Suppressor macrophage (primary cell): ENCODE measurements at places on chromosomes 13 and 19.

DNA sequence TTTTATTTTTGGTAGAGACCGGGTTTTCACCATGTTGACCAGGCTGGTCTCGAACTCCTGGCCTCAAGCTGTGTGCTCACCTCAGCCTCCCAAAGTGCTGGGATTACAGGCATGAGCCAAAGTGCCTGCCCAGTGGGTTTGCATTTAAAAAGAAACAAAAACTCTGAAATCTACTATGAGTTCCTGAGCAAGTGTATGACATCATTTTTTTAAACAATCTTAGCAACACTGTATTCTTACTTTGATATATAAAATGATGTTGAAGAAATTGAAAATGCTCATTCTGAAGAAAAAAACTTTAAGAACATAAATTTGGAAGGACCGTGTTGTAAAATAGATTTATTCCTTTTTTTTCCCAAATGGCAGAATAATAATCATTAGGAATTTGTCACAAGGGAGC is 1199.7 kb downstream of the DIAPH3 start:
- no peak for DNase-seq

- DNase-seq, result no peak
Observed at GRCh38 chr19:45437328-45437727, 13.6 kb upstream of the ERCC1 start.

- no peak for DNase-seq
Observed at GRCh38 chr19:10379880-10380312, 476 bp downstream of the TYK2 start.

- DNase-seq, result no peak
Observed at GRCh38 chr13:43293008-43293407, 269.6 kb downstream of the DNAJC15 start.

DNA sequence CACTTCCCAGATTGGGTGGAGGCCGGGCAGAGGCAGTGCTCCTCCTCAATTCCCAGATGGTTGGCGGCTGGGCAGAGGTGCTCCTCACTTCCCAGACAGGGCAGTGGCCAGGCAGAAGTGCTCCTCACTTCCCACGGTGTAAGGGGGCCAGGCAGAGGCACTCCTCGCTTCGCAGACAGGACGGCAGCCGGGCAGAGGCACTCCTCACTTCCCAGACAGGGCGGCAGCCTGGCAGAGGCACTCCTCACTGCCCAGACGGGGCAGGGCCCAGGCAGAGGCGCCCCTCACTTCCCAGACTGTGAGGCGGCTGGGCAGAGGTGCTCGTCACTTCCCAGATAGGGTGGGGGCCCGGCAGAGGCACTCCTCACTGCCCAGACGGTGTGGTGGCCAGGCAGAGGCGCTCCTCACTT is 36.6 kb upstream of the SLAIN1 start:
- DNase-seq, result no peak

- DNase-seq, result no peak
Observed at GRCh38 chr19:29620931-29621351, 14.9 kb downstream of the POP4 start.

DNA sequence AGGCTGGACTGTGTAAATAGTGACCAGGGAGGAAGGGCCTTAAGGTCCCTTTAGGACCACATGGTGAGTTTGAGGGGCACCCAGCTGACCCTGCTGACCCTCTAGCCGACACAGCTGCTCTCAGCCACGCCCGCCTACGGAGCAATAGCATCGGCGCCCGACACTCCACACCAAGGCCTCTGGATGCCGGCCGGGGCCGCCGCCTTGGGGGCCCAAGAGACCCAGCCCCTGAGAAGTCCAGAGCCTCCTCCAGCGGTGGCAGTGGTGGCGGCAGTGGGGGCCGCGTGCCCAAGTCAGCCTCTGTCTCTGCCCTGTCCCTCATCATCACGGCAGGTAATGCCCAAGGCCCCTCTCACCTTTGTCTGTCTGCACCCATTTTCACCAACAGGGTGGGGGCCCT is 8.6 kb upstream of the PIK3R2 start:
- DNase-seq, result no peak
